ENCODE measurements at places on chromosomes 1 and 21.

DNA sequence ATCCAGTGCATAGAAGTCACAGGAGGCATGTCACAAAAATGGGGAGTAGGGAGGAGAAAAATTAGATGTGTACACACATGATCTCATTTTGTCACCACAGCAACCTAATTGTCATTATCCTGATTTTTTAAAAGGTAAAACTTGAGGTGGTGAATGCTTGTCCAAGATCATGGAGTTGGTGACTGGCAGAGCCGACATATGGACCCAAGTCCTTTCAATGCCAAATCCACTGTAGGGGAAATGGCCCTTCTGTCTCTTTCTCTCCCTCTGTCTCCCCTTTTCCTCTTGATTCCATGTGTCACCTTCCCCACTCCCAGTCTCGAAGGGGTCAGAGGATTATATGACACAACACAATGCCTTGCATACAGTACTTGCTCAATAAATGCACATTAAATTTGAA, 65.7 kb upstream of the JUN start:
- DNase-seq = no peak

DNA sequence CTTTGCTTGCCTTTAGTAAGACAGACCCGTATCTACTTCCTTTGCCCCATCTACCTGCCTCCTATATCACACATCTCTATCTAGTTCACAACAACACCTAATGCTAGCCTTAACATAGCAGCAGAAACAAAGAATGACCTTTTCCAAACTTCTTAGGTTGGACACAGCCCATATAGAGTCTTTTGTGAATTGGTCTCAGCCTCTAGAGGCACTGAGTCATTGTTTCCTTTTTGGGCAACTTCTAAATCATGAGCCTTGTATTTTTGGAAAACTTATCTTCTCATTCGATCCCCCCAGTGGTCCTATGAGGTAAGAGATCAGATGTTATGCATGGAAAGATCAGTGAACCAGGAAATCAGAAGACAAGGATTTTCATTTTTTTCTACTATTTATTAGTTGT, 679.4 kb upstream of the USP24 start:
- no peak for DNase-seq

GRCh38 chr1:44101328-44101727, 17.3 kb upstream of the KLF17 start:
- DNase-seq = no peak

DNA sequence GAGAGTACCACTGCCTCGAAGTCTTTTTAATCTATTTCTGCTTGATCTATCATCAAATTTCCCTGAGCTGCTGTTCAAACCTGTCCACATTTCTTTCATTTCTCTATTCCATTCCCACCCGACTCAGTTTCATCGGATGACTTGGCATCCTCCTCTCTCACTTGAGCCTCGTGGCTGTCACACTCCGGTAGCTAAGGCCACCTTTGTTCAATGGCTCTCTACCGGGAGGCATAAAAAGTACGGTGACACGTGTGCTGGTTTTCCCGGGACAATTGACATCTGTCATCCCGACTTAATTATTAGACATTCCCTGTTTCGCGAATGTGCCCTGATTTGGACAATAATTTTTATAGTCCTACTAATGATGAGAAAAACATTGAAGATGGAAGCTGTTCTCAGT, 22.6 kb downstream of the MIS18A start:
- no peak for DNase-seq

- no peak for DNase-seq
These were observed 342.2 kb downstream of the CAMTA1 start for GRCh38 chr1:7127322-7128075.

GRCh38 chr1:89125913-89126580, at the start of gene GBP2:
GBP2 (minus strand) TSS chr1:89126114; CDS start chr1:89121966, 4,148 bp downstream.
- no peak for DNase-seq

DNA sequence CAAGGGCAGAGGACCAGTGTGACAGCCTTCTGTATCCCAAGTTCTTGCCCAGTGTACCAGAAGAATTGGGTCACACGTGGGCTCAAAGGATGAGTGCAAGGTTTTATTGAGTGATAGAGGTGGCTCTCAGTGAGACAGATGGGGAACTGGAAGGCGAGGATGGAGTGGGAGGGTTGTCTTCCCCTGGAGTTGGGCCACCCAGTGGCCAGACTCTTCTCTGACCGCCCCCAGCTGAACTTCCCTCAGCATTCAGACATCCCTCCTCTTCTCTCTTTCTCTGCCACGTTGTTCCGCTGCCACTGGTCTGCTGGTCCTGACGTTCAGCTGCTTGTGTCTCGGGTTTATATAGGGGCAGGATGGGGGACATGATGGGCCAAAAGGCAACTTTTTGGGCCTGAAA, 150.1 kb upstream of the IVNS1ABP start:
- DNase-seq = no peak

GRCh38 chr1:228262475-228262874, 54.6 kb downstream of the OBSCN start:
- no peak for DNase-seq

DNA sequence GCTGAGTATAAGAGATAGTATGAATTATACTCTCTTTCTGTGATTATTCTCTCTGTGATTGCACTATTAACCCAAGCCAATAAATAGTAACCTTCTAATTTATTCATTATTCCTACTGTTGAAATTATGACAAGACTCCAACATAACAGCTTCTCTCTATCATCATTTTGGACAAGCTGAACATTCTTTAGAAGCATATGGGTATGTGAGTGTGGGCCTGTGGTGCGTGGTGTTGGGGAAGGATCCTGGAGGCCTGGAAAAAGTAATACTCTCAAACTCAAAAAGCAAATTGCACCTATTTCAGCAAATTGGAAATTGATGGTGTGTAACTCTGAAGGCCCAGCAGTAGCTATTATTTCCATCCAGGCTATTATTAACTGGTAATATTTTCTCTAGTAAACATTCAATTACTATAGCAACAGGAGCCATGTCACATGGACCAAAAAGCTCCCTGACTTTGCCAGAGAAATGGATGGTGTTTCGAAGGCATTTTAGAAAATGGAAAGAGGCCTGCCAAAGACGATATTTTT, 502.8 kb downstream of the LTN1 start:
- DNase-seq = no peak

- peak; percentile 75 for DNase-seq
These were observed 2.8 kb downstream of the TCEA3 start for GRCh38 chr1:23421753-23422240.

- no peak for DNase-seq
These were observed 148.4 kb upstream of the MAP1LC3C start for GRCh38 chr1:242147096-242147976.

DNA sequence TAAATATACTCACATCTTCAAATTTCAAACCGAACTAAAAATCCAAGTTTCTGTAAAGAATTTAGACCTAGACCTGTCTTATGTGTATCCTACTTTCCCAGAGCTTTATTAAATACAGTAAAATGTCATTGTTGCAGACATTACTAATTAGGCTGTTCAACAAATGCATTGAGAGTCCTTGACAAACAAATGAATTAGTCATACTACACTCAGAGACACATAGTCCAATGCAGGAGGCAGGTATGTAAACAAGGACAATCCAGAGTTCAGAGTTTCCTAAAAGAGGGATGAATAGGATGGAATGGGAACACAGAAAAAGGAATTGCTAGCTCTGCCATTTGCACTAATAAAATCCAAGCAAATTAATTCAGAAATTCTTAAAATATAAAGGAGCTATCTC, 1.6 kb upstream of the EGLN1 start:
- no peak for DNase-seq

DNA sequence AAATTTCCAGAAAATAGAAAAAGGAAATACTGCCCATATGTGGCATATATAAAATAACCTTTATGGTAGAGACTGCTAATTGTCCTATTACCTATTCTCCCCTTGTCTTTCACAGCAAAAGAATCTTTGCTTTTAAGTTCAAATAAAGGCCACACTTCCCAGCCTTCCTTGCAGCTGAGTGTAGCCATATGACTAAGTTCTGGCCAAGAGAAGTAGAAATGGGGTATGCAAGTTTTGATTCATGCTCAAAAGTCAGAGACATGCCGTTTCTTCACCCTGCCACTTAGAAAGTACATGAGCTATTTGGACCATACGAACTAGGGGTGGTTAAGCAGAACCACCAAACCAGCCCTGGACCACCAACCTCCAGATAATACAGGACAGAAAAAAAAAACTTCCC, 18.3 kb upstream of the S100A2 start:
- no peak for DNase-seq

- DNase-seq = no peak
These were observed 11.5 kb upstream of the LYST start for GRCh38 chr1:235878082-235878811.

DNA sequence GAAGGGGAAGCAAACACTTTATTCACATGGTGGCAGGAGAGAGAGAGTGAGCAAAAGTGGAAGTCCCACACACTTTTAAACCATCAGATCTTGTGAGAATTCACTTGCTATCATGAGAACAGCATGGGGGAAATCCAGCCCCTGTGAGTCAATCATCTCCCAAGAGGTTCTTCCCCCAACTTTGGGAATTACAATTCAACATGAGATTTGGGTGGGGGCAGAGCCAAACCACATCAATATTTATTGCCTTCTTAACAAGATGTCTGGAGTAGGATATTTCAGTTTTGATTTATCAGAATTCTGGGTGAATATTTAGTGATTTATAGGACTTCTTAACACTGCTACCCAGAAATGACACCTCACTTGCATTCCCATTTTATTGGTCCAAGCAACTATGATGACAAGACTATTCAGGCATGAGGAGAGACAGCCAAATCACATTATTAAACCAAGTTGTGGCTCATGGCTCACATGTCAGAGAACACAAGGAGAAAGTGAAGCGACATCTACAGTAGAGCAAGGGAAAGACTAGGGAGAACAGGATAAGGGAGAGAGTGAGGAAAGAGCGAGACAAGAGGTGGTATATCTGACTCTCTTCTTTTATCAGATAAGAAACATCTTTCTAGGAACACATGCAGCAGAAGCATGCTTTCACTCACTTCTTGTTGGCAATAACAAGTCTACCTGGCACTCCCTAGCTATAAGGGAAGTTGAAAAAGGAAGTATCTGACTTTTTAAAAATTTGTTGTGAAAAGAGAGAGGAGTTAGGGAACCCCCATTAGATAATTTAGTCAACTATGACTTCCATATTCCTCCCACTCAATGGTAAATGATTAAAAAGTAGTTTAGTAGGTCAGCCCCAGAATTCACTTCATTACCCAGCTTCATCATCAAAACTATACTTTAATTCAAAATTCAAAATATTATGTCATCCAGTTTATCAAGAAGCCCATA, 36.6 kb upstream of the PTPRC start:
- DNase-seq = no peak

GRCh38 chr1:217620814-217621213, 10.1 kb downstream of the GPATCH2 start:
- no peak for DNase-seq

DNA sequence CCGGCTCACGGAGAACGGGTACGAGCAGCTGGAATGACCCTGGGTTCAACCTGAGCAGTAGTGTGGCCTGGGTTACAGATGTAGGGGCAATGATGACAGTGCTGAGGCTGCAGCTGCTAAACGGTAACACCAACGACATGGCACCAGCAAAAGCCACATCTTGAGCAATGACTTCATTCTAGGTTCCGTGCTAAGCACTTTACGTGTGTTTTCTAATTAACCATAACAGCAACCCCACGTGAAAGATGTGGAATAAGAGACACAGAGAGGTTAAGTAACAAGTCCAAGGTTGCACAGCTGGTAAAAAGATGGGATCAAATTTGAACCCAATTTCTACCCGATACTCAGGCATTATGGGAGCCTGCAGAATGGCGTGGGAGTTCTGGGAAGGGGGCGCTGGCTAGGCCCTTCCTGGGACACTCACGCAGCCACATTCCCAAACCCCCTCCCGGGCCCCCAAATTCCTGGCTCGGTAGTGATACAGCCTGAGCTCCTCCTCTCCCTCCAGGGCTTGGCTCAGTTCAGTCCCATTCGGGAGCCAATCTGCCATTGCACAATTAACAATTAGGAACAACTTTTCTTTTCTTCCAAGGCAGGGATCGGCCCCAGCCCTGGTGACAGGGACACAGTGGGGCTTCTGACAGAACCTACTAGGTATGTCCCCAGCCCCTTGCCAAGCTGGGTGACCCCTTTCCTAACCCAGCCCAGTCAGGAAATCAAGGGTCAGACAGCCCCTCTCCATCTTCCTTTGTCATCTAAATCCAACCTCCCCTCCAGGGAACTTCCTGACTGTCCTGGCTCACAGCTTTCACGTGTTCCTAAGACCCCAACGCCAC, 23.8 kb upstream of the ECE1 start:
- DNase-seq = no peak
